ENCODE measurements at places on chromosomes 3 and 15. TPM values are rescaled to one million over a fixed set of nuclear protein-coding genes. Genes with fewer than 3 reads are reported as not detected.

DNA sequence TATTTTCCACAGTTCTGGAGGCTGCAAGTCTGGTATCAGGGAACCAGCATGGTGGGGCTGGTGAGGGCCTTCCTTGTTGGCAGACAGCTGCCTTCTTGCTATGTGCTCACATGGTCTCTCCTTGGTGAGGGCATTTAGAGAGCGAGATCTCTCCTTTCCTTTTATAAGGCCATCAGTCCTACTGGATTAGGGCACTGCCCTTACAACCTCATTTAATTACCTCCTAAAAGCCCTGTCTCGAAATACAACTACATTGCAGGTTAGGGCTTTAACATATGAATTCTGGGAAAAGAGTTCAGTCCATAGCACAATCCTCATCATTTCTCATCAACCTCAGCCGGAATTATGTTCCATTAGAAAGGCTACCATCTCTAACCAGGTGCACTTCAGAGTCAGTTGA is 21.9 kb downstream of the ISL2 start:
- DNase-seq: no peak

DNA sequence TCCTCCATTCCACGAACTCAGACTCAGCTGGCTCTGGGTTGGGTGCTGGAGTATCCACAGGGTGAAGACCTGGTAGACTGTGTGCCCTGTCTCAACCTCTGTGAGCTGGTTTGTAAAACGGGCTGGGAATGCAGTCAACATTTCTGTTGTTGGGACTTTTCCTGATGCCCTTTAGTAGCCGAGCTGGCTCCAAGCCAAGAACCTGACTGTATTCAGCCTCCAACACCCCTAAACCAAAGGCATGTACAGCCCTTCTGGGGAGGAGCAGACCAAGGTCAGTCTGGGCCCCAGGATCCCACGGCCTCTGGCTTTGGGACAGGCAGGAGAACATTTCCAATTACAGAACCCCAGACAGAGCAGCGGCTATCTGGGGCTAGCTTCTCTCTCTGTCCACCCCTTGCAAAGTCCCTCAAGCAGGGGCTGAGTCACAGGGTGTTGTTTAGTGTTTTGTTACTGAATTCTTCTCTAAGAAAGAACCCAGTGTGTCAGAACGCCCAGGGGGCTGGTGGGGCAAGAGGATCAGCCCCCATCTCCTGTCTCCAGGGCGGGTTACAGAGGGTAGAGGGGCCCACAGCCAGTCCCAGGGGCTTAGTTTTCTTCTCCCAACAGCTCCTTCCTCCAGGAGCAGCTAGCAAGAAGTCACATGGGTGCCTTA is 56.8 kb upstream of the SLC6A6 start:
- no peak for DNase-seq

- DNase-seq: no peak
Observed at GRCh38 chr3:132038198-132038825, 3.5 kb upstream of the CPNE4 start.

GRCh38 chr15:45670091-45670490 is 35.3 kb downstream of the SQOR start:
- no peak for DNase-seq

The CHRM5 gene
- 0.09 TPM for total RNA-seq

The CAV3 gene
- not detected for total RNA-seq

The SLC24A5 gene
- not detected for total RNA-seq

DNA sequence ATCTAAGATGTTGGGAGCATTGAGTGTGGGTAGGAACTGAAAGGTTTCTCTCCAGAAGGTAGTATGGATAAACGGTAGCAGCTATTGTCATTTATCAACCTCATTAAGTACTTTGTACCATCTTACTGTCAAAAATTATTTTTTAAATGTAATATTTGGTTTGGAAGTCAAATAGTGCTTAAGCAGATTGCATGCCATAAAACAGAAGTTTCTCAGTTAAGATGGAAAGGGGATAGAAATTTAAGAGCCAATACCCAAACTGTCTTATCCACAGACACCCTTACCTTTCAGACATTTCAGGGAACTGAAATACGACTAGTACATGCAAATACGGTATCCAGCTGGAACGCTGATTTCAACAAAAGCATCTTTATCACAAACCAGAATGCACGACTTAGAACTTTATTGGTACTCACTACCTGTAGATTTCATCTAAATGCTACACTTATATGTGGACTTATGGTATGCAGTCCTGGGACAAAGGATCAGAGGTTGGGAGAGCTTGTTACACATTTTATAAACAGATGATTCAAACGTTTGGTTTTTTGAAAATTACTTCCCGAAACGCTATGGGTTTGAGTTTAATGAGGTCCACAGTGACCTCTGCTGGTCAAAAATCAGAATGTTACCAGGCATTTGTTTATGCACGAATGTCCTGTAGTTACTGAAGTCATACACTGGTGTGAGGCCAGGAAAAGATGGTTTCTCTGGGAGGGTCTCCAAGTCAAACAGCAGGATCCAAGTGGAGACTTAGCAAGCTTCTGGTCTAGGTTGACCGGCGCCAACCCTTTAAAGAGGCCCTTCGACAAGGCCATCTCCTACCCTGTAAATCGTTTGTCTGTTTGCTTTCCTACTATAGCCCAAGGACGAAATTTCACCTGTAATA is 45.7 kb upstream of the DUT start:
- DNase-seq: no peak

DNA sequence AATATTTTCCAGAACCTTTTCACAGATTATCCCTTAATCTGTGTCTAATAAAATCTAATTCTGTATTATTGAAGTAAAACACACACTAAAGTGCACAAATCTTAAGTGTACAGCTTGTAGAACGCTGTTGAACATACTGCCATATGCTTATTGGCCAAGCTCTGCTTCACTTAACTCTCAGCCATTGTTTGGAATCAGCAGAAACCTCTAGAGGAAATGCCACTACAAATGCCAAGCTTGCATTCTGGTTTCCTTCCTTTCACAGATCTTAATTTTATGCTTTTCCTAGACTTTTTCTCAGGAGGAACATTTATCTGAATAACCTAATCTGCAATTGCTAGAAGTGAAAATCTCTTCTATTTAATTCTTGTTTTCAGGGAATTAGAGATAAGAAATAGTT is 10.1 kb downstream of the MNS1 start:
- DNase-seq: no peak

DNA sequence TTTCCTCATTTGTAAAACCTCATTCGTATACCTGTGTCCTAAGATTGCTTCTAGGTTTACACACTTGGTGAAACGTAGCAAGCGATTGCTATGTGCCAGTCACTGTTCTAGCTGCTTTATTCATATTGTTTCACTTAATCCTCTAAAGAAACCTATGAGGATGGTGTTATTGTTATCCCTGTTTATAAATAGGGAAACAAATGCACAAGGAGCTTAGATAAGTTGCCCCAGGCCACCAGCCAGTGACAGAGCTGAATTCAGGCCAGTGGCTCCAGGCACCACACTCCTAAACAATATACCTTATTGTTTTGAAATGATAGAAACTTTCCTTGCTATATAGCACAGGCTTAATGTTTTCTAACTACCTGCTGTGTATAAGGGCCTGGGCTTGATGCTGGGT is 44.0 kb downstream of the LPP start:
- DNase-seq: no peak

DNA sequence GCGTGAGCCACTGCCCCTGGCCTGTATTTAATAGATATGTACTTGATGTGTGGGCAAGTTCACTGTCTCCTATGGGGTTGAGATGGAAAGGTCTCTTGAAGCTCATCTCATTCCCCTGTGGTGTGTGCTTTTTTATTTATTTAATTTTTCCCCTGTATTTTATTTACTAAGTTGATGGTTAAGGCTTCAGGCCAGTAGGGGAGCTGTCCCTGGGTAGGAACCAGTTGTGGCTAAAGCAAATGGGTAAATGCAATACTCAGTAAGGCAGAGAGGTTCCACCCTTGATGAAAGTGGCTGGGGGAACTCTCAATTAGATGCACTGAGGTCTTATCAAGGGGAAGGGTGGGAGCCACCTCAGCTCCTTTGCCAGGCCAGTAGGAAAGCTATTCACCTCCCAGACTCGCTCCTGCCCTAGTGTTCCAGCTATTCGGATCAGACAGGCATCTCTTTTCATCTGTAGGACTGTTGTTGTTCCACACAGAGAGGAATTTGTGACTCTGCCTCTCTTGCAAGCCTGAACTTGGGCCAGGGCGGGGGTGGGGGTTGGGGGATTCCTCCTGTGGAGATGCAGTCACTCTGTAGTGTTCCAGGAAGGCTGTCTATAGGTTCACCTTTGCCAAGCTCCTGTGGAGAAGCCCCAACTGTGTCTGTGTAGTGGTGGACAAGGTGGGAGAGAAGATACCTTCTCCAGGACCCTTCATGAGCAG is 26.1 kb downstream of the PCCB start:
- DNase-seq: no peak

The MNS1 gene
- total RNA-seq: 2.2 TPM

Measured in posterior vena cava (tissue), 2 donors.